Left ventricle myocardium inferior (tissue), 1 donor: ENCODE measurements at places on chromosomes 7 and 10. TPM values are rescaled to one million over a fixed set of nuclear protein-coding genes. Genes with fewer than 3 reads are reported as not detected.

The LRMDA gene
- total RNA-seq, result 18.7 TPM

- DNase-seq, result no peak
Measured at GRCh38 chr7:28123752-28124151, 56.8 kb downstream of the JAZF1 start.

The UCN3 gene
- total RNA-seq, result not detected

The FANK1 gene
- total RNA-seq, result 0.30 TPM

The TDRD1 gene
- 1.9 TPM for total RNA-seq

GRCh38 chr7:116673457-116673865 is 1.5 kb downstream of the MET start:
- no peak for DNase-seq

The INPP5A gene
- 105 TPM for total RNA-seq

The CCL26 gene
- 0.49 TPM for total RNA-seq

GRCh38 chr7:152081088-152081487 is 55.6 kb downstream of the GALNT11 start:
- DNase-seq, result no peak

The DTX2 gene
- 5.8 TPM for total RNA-seq

- DNase-seq, result no peak
Measured at GRCh38 chr7:37683246-37684120, at the start of gene GPR141. TSS of gene GPR141 (plus strand) at chr7:37683766. CDS start at chr7:37740394, 56,628 bp downstream.

The PAX4 gene
- not detected for total RNA-seq

DNA sequence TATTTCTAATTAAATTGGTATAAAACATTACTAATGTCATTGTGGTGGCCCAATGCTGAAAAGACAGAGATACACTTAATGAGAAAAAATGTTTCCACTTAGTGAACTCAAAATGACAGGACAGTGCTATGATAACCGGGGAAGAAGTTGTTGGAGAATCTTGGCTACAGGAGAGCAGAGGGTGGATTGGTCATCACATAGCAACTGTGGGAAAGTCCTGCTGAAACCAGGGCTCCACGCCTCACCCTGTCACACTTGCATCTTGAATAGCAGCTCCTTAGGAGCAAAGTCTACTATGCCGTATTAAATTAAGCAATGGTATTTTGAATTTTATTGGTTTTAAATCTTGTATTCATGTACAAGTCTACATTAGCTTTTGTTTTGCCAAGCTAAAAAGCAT is 225.5 kb downstream of the KLF6 start:
- no peak for DNase-seq

DNA sequence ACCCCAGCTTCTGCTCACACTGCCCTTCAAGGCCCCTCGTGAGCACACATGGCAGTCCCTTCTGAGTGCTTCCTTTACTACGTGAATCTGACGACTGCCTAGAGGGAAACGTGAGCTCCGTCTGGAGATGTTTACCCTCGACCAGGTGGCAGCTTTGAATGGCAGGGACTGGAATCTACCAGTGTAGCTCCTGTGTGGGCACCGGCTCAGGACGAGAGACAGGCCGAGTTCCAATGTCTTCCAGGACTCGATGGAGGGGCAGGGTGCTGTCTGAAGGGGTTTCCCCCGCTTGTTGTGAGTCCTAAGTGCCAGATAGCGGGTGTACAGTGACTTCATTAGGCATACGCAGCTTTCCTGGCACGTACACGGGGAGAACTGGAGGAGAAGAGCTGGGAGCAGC is 229.9 kb downstream of the ADARB2 start:
- no peak for DNase-seq

DNA sequence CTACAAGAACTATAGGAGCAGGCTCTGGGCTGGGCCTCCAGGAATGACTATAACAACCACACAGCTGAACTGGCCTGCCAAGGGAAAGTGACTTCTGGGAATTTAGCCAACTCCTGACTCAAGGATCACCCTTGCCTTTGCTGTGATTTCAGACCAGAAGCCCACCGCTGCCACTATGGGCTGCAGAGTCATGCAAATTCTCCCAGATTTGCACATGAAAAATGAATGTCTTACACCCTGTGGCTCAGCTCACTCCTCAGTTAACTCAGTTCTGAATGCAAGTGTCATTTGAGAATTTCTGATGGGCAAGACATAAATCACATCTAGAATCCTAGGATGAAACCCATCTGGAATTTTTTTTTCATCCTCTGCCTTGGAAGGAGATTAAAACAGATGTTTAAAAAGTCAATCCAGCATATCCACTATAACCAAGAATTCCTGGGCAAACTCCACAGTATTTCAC is 186.5 kb upstream of the BET1 start:
- no peak for DNase-seq

The RAPGEF5 gene
- 16.5 TPM for total RNA-seq

GRCh38 chr10:19500959-19501358 is 315.3 kb upstream of the PLXDC2 start:
- DNase-seq, result no peak

The BTRC gene
- 34.8 TPM for total RNA-seq

- DNase-seq, result no peak
Measured at GRCh38 chr7:103887853-103888602, 101.4 kb downstream of the RELN start.

The CFAP69 gene
- total RNA-seq, result 3.8 TPM

The LHFPL3 gene
- total RNA-seq, result not detected

The ABCF2 gene
- 30.5 TPM for total RNA-seq

The CFAP43 gene
- total RNA-seq, result not detected

DNA sequence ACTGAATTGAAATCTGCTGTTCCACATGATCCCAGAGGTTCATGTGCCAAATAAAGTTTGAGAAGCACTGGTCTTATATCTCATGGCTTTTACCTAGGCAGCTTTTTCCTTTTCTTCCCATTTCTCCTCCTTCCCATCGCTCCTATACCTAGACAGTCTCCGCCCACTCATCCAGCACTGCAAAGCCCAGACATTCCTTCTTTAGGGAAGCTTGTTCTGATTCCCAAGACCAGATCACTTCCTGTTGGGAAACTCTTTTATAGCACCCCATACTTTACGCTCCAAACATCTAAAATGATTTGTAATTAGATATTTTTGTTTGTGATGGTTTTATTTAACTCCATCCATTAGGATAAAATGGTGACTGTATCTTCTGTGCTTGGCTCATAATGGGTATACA is 75.9 kb downstream of the BMPER start:
- no peak for DNase-seq

The STEAP1 gene
- 1.2 TPM for total RNA-seq

DNA sequence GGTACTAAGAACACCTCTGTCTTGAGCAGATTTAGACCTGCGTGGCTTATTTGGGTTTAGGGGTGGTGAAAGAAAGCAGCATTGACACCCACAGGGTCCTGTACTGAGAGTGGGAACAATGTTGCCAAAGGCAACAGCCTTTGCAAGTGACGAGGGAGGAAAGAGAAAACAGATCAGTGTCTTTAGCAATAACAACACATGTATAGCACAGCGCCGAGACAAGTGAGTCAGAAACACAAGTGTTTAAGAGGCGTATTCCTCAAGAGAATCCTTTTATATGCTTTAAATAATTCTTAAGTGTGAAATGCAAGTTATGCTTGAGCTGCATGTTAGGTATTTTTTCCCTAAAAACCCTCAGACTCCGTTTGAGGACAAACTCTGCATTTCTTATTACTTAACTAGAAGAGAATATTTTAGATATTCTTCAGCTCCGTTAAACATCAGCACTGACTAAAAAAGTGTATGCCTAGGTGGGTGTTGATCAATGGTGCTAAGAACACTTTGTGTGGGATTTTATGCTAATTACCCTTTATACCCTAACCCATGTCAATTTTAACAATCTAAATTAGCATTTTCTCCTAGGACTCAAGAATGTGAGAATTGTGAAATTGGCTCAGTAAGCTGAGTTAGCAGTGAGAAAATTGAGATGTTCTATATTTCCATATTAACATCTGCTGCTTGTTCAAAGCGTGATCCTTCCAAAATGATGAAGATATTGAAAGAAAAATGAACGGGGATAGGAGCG is 1095.4 kb upstream of the CELF2 start:
- no peak for DNase-seq

DNA sequence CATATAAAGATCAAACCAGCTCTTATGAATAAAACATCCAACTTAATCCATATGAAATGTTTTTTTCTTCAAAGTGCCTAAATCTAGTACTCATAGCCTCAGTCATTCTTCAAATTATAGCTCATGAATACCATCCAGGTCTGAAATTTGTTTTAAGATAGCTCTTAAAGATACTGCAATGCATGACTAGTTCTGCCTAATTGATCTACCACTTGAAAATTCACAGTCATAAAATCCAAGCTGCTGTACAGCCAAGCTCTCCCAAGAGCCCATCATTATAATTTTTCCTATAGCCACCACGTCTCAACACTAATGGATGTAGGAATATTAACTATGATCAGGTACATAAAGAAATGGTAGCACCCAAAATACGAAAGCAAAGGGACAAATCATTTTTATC is 87.9 kb upstream of the RNF148 start:
- DNase-seq, result no peak

The TMEM236 gene
- total RNA-seq, result 0.66 TPM

- no peak for DNase-seq
Measured at GRCh38 chr10:43863270-43863669, 214.6 kb upstream of the ZNF32 start.

The CPA4 gene
- total RNA-seq, result not detected

GRCh38 chr7:26497801-26498596 is 206.3 kb downstream of the SNX10 start:
- DNase-seq, result no peak

The MYL7 gene
- total RNA-seq, result 518 TPM

The GALNT17 gene
- 95.3 TPM for total RNA-seq

The NPSR1 gene
- total RNA-seq, result not detected

DNA sequence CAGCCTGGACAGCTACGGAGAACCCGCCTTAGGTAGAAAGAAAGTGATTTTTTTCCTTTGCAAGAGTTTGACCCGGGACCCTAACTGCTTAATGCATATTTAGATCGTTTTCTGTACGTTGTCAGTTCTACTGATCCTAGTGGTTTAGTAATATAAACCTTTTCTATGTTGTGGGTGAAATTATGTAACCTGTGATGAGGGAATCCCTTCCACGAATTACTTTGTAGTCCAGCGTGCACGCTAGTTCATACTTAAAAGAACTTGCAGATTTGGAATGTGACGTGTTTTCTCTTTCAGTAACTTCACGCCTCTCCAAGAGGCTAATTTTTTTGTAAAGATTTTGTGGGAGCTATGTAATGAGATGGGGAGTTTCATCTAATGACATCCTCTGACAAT is 705 bp downstream of the SLF2 start:
- no peak for DNase-seq

DNA sequence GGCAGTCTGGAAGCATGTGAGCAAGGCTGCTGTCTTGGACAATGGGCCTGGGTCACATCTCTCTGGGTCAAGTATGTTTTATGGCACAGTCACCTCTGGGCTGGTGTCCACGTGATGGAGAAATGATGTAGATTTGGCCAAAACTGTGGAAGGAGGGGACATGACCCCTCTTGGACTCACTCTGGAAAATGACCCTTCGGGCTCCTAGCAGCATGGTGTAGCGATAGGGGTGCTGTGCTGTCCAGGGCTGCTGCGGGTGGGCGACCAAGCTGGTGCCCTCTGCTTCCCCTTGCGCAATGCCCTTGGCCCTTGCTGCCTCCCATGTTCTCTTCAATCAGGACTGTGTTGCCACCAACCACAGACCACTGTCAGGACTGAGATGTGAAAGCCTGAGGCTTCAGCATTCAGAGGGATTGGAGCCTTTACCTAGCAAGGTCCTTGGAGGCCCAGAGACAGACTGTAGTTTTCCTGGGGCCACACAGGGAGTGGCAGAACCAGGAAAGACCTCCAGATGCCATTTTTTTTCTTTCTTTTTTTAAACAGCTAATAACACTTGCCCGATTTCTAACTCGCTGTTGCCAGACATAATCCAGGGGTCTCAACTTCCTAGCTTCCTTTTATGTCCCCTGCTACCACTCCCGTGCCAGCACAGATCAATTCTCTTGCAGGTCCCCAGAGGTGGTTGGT is 6.1 kb downstream of the CYP26A1 start:
- DNase-seq, result no peak

- no peak for DNase-seq
Measured at GRCh38 chr7:6433784-6434615, 13.8 kb downstream of the DAGLB start.
